ENCODE measurements at places on chromosomes 3 and 15.

- no peak overlapping the region for H3K27ac ChIP-seq
- DNase-seq, result no peak
- peaks cover 37% of the 10 kb centered on the region for H3K27me3 ChIP-seq
- H3K4me3 ChIP-seq, result no peak overlapping the region
- H3K4me1 ChIP-seq, result no peaks in the 10 kb centered on the region
- no peaks in the 10 kb centered on the region for H3K36me3 ChIP-seq
These were observed 197.5 kb upstream of the NSMCE3 start for GRCh38 chr15:29467091-29467490.

DNA sequence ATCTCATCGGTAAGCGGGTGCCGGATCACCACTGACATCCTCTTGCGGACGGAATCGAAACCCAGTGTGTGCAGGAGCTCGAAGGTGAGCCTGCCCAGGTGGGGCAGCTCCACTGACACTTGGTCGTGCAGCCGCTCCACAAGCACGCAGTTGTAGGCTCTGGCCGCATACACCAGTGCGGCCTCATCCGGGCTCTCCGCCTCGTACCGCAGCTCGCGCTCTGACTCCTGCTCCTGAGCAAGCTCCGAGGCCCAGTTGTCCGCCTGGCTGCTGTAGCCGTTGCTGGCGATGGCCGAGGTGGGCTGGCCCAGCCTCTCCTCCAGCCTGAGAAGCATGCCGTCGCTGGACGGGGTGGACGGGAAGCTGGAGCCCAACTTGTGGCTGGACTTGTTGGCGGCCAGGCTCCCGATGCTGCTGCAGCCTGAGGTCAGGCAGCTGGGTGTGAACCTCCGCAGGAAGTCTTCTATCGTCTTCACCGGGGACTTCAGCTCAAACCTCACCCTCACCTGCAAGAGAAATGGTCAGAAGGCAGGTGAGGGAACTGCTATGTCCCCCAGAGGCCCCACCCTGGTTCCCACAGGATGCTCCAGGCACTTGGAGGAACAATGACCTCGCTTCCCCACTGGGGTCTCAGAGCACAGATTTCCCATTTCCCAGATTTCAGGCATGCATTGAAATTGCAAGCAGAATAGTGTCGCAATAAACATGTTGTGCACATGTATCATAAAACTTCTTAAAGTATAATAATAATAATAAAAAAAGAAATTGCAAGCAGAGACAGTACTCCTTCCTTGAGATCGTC, 149.2 kb downstream of the ATP10A start:
- peaks cover 6% of the 10 kb centered on the region for H3K36me3 ChIP-seq
- no peaks in the 10 kb centered on the region for H3K4me1 ChIP-seq
- H3K27me3 ChIP-seq, result no peaks in the 10 kb centered on the region
- H3K27ac ChIP-seq, result no peak overlapping the region
- H3K4me3 ChIP-seq, result no peak overlapping the region

DNA sequence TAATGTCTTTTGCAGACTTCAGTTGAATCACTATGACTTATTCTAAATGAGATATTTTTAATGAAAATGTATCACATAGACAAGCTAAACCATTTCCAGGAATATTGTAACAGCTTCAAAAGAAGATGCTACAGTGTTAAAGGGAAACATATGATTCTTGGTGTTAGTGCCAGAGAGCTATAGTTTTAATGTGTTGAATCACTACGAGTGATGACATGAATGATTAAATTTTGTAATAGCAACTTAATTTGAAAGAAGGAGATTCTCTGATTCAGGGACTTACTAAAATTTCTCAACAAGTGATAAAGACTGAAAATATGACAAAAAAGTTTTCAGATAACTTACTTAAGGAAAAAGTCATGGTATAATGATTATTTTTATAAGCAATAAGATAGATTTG, 267.3 kb upstream of the SLITRK3 start:
- no peak overlapping the region for H3K27ac ChIP-seq
- H3K27me3 ChIP-seq, result no peaks in the 10 kb centered on the region
- no peaks in the 10 kb centered on the region for H3K4me1 ChIP-seq
- H3K4me3 ChIP-seq, result no peak overlapping the region

DNA sequence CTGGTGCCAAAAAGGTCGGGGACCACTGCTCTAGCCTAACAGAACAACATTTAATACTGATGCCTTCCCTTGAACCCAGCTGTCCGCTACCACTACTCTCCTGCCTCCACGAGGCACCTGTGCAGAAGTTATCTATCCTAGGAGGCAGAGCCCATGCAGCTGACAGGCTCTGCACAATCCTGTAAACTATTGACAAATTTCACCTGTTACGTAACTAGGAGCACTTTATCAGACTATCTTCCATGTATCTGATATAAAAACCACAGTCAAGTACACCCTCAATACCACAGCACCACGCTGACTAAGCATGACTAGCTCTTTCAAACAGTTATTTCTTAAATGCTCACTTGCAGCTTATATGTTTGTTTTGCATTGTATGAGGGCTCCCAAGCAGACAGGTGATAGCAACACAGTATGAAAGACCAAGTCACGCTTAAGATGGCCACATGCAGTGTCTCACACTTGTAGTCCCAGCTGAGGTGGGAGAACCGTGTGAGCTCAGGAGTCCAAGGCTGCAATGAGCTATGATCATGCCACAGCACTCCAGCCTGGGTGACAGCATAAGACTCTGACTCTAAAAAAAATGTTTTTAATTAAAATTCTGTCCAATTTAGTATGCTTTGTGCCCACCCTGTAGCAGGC, 4.5 kb upstream of the IL17RC start:
- no peak for DNase-seq
- H3K4me1 ChIP-seq, result peaks cover 6% of the 10 kb centered on the region
- H3K27me3 ChIP-seq, result peaks cover 9% of the 10 kb centered on the region
- peaks cover 2% of the 10 kb centered on the region for H3K36me3 ChIP-seq

GRCh38 chr3:149307435-149307783, 26.0 kb downstream of the TM4SF18 start:
- DNase-seq, result no peak
- no peaks in the 10 kb centered on the region for H3K4me1 ChIP-seq
- no peak overlapping the region for H3K27ac ChIP-seq
- peaks cover 72% of the 10 kb centered on the region for H3K27me3 ChIP-seq
- H3K4me3 ChIP-seq, result no peak overlapping the region

DNA sequence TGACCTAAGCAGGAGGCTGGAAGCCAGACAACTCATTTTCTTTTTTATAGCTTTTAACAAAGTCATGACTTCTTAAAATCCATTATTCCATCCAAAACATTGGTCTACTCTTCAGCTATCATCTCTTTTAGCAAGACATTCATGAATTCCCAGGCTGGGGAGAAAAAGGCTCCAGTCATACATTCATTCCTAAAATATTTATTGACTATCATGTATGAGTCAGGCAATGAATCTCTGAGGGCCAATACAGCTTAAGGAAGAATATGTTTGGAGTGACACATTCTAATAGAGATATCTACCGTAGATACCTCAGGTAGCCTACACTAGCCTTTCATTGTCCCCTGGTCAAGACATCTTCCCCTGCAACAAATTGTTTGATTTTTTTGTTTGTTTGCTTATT, 196.4 kb upstream of the NANOGP8 start:
- H3K36me3 ChIP-seq, result peaks cover 2% of the 10 kb centered on the region
- H3K27me3 ChIP-seq, result no peaks in the 10 kb centered on the region
- H3K4me1 ChIP-seq, result no peaks in the 10 kb centered on the region
- no peak overlapping the region for H3K4me3 ChIP-seq

DNA sequence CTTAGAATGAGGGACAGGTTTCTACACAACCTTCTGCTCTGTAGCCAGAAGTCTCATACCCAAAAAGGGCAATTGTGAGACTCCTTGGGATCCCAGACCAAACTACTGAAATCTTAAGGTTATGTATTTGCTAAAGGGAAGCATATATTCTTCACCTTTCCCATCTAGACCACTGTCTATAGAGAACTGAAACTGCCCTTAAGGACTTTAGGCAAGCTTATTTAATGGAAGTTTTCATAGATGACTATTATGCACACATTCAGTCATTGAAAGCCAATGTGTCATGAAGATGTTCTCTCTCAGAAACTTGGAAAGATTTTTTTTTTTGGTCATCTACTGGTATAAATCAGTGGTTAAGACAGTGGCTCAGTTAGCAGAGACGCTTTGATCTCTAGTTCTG, 365.3 kb downstream of the MCTP2 start:
- no peaks in the 10 kb centered on the region for H3K36me3 ChIP-seq
- no peak overlapping the region for H3K27ac ChIP-seq
- DNase-seq, result no peak
- H3K4me1 ChIP-seq, result no peaks in the 10 kb centered on the region
- peaks cover 86% of the 10 kb centered on the region for H3K27me3 ChIP-seq

DNA sequence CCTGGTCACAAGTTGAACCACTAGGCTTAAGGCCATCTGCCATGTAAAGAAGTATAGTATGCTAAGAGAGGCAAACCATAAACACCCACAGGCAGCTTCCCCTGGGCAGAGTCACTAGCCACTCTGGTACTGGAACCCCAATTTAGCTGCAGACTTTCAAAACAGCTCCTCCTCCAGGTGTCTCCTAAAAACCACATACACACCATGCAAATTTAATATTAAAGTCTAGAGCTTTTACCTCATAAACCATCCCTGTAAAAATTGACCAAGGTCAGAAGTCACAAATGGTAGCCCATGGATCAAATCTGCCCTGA, 99.1 kb upstream of the STT3B start:
- no peaks in the 10 kb centered on the region for H3K27me3 ChIP-seq
- no peak overlapping the region for H3K27ac ChIP-seq
- no peaks in the 10 kb centered on the region for H3K4me1 ChIP-seq
- no peak for DNase-seq
- H3K4me3 ChIP-seq, result no peak overlapping the region

DNA sequence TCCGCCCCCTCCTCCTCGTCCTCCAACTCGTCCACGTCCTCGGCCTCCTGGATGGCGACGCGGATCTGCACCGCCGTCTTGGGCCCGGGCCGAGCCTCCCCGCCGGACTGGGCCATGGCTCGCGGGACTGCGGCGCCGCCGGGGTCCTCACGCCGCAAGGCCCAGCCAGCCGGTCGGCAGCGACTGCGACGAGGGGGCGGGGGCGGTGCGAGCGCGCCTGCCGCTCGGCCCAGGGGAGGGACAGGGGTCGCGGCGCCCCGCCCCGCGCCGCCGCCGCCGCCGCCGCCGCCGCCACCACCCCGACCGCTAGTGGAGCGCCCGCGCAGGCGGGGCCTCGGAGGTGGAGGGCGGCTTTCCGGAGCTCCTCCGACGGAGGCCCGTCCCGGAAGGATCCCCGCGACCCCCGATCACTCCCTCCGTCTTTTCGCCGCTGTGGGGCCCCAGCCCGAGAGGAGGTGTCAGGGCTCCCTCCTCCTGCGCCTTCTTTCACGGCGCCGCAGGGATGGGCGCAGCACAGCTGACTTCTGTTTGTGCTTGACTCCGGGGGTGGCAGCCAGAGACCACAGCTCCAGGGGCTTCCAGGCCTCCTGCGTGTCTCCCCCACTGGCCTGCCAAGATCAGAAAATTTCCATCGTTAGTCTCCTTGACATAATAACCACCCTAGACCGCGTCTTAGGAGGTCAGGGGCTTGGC, at the start of gene LARP6:
TSS of gene LARP6 (minus strand) at position 185 of the 693 bp plus-strand sequence. CDS start at position 116, 69 bp downstream.
- no peak within 1 kb of the TSS for H3K27ac ChIP-seq
- peaks cover 89% of the 10 kb centered on the region for H3K27me3 ChIP-seq
- no peaks in the 10 kb centered on the region for H3K36me3 ChIP-seq
- peaks cover 6% of the 10 kb centered on the region for H3K4me1 ChIP-seq
- H3K4me3 ChIP-seq, result peak within 1 kb of the TSS; percentile 78
- no peak for DNase-seq

GRCh38 chr3:186235554-186235953, 126.5 kb downstream of the DGKG start:
- no peaks in the 10 kb centered on the region for H3K36me3 ChIP-seq
- peak overlapping the region; percentile 24 for H3K4me3 ChIP-seq
- no peak for DNase-seq
- H3K27ac ChIP-seq, result peak overlapping the region; percentile 26

- peaks cover 61% of the 10 kb centered on the region for H3K27me3 ChIP-seq
- peaks cover 3% of the 10 kb centered on the region for H3K36me3 ChIP-seq
- DNase-seq, result no peak
- no peaks in the 10 kb centered on the region for H3K4me1 ChIP-seq
- no peak overlapping the region for H3K27ac ChIP-seq
These were observed 132.6 kb upstream of the HES1 start for GRCh38 chr3:194003114-194004057.

DNA sequence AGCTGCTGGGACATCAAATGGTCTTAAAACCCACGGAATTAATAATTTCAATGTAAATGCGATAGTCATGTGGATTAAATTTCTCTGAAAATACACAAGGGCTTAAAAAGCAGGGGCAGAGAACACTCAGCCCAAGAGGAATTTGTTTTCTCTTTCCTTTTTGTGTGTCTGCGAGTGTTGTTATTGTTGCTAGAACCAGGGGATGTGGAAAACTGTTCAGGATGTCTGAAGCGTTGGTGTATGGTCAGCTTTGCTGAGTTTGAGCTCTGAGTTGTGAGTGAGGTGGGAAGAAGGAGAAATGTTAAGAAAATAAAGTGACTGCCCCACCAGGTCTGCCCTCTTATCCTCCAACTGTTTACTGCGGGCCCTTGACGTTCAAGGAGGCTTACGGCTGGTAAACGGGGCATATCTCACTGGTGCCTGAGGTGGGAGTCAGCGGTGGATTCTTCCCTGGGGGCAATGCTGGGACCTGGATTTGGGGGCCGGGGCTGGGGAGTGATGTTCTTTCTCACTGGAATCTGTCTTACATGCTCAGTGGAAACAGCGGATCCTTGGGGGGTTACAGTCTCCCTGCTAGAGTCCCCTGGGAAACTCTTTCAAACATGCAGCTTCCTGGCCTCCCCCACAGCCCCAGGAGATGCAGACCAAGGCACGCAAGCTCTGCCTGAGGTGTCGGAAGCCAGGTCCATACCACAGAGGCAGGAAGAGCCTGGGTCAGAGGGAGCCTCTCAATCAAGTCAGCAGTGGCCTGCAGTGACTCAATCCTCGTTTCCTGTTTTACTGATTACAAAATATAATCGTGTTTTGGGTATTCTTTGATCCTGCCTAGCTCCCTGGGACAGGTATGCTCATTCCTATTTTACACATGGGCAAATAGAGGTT, 41.8 kb downstream of the ITGA11 start:
- H3K36me3 ChIP-seq, result no peaks in the 10 kb centered on the region
- H3K4me1 ChIP-seq, result no peaks in the 10 kb centered on the region
- H3K27ac ChIP-seq, result no peak overlapping the region
- H3K27me3 ChIP-seq, result no peaks in the 10 kb centered on the region
- DNase-seq, result no peak

GRCh38 chr3:105944721-105945120, 75.9 kb upstream of the CBLB start:
- no peak for DNase-seq
- no peak overlapping the region for H3K27ac ChIP-seq
- H3K4me1 ChIP-seq, result no peaks in the 10 kb centered on the region

GRCh38 chr3:99965077-99965476, 147.4 kb downstream of the CMSS1 start:
- no peak overlapping the region for H3K27ac ChIP-seq
- no peaks in the 10 kb centered on the region for H3K27me3 ChIP-seq
- peaks cover 14% of the 10 kb centered on the region for H3K4me1 ChIP-seq
- H3K36me3 ChIP-seq, result peaks cover 2% of the 10 kb centered on the region
- no peak overlapping the region for H3K4me3 ChIP-seq
- no peak for DNase-seq

DNA sequence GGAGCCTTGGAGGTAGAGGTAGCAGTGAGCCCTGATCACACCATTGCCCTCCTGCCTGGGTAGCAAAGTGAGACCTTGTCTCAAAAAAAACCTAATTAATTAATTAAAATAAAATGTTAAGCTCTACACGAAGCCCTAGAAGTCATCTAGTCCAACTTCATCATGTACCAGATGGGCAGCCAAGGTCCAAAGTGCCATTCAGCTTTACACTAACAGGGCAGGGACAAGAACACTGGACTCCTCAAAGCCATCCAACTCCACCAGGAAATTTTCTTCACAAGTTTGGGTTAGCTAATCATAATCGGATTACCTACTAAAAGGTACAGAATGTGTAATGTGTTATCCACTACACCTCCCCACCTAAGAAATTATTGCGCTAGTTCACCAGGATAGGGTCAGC, 48.8 kb downstream of the WWTR1 start:
- H3K27me3 ChIP-seq, result no peaks in the 10 kb centered on the region
- H3K36me3 ChIP-seq, result no peaks in the 10 kb centered on the region
- no peak for DNase-seq
- H3K4me1 ChIP-seq, result no peaks in the 10 kb centered on the region
- H3K4me3 ChIP-seq, result no peak overlapping the region
- H3K27ac ChIP-seq, result no peak overlapping the region

All from central memory CD8-positive, alpha-beta T cell (primary cell).